Activated CD8-positive, alpha-beta T cell treated with anti-CD3 and anti-CD28 coated beads for 36 hours (primary cell): ENCODE measurements at places on chromosomes 2 and 18. TPM values are rescaled to one million over a fixed set of nuclear protein-coding genes. Genes with fewer than 3 reads are reported as not detected.

DNA sequence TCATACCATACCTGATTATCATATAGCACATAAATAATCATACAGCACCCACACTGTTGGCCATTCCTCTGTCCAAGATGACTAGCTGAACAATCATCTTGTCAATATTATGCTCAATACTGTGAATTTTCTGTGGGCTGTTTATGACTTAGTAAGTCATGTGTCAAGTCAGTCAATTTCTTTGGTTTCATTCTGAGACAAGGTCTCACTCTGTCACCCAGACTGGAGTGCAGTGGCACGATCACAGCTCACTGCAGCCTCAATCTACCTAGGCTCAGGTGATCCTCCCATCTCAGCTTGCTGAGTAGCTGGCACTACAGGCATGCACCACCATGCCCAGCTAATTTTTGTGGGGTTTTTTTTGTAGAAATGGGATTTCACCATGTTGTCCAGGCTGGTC is 5.7 kb downstream of the MCM6 start:
- no peak for DNase-seq

DNA sequence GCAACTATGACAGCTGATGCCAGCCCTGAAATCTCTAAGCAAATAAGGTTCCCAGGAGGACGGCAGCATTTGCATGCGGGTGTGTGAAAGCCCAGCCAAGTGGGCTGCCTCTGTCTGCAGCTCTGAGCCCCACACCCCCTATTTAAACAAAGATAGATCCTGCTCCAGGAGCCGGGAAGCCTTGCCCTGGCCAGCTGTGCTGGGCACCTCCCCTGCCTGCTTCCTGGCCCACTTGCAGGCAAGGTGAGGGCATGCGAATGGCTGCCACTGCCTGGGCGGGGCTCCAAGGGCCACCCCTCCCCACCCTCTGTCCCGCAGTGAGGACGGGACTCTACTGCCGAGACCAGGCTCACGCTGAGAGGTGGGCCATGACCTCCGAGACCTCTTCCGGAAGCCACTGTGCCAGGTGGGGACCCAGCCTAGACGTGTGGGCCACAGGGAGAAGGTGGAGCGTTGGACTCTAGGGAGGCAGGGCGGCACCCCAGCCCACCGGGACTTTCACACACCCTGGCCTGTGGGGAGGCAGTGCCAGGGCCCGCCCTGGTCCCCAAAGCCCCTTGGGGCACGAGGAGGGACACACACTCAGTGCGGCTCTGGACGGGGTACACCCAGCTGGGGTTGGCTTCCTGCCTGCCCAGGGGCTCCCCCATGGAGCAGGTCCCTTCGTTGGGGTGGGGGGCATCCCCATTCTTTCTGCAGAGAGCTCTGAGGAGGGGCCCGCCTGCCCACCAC is at the start of gene ANO7:
Gene ANO7, plus strand, starts transcription at position 317 of the 732 bp plus-strand sequence. CDS start 1,387 bp downstream, outside the sequence.
- no peak for DNase-seq

DNA sequence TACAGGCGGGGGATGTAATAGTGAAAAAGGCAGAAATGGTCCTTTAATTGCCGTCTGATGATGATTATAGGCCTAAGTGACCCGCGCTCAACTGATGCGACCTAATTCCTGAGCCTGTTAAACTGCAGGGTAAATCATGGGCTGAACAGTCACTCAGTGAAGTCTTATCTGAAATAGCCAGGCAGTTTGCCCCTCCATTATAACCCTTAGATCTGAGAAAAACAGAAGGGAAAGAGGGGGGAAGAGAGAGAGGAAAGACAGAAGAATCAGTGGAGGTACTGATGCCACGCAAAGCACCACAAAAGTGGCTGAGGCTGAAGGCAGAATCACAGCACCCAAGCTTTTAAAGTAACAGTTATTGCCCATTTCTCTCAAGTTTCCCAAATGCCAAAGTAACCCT is 73.1 kb upstream of the DNMT3A start:
- no peak for DNase-seq

DNA sequence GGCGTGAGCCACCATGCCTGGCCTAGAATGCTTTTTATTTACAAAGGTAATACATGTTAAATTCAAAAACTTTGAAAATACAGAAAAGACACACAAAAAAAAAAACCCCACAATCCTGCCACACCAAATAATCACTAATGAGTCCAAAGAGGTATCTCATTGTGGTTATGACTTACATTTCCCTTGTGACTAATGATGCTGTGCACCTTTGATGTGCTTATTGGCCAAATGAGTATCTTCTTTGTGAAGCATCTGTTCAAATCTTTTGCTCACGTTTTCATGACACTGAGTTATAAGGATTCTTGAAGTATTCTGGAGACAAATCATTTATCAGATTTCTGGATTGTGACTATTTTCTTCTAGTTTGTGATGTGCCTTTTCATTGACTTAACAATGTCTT is 6.4 kb upstream of the NLRC4 start:
- no peak for DNase-seq

- no peak for DNase-seq
These were observed 24.5 kb downstream of the ROCK2 start for GRCh38 chr2:11319939-11320338.

DNA sequence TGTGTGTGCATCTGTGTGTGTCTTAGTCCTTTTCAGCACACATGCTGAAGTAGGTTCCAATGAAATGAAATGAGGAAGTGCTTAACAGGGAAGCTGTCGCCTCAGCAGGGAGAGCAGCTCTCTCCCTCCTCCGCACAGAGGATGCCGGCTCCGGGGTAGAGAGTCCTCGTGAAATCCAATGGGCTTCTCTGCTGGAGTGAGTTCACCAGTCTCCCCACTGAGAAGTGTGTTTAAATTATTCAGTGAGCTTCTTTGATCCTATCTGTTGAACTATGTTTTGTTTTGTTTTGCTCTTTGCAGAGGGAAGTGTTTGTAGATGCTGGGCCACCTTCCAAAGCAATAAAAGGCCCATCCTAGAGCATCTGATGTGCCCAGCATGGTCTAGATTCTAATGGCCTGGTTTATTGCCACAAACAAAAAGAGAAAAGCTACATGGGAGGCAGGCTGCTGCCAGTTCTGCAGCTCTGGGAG is 6.7 kb downstream of the PPP1R7 start:
- DNase-seq, result no peak

GRCh38 chr2:72994991-72995380 is 76.5 kb downstream of the SFXN5 start:
- no peak for DNase-seq

- DNase-seq, result no peak
These were observed 117.7 kb downstream of the ZNF516 start for GRCh38 chr18:76377359-76377756.

DNA sequence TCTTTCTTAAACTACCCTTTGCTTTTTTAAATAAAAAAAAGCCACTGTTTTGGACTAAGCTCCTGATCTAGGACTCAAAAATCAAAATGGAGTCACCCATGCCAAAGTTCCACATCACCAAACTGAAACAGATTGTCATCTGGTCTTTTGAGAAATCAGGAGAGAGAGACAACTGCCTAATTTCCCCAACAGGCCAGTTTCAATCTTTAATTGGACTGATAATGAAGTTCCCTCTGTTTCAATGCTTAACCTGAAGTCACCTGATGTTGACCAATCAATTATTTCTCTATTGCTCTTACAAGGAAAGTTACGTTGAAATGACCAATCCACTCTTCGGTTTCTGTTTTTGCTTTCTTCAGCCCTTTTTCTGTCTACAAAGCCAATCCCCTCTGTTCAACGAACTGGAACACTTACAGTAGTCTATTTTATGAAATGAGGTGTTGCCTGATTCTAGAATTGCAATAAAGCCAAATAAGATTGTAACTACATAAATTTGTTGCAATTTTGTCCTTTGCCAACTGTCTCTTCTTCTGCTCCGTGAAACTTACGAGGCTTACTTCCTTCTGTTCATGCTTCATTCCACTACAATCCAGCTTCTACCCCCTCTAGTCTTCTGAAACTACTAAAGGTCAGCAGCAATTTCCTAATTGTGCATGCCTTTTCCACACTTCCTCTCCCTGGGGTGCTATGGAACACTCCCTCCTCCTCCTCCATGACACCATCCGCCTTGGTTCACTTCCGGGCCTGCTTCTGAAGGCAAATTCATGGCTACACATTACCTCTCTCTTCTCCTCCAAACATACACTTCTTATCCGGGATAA is 95.2 kb upstream of the CD302 start:
- DNase-seq, result no peak

- DNase-seq, result no peak
These were observed 10.8 kb downstream of the OXER1 start for GRCh38 chr2:42752816-42753813.

GRCh38 chr2:48471048-48471474 is 58.9 kb upstream of the STON1 start:
- no peak for DNase-seq

- no peak for DNase-seq
These were observed 175.6 kb upstream of the RAB6C start for GRCh38 chr2:129803871-129804270.

- DNase-seq, result no peak
These were observed 108.7 kb upstream of the RAB6C start for GRCh38 chr2:129870685-129871241.

DNA sequence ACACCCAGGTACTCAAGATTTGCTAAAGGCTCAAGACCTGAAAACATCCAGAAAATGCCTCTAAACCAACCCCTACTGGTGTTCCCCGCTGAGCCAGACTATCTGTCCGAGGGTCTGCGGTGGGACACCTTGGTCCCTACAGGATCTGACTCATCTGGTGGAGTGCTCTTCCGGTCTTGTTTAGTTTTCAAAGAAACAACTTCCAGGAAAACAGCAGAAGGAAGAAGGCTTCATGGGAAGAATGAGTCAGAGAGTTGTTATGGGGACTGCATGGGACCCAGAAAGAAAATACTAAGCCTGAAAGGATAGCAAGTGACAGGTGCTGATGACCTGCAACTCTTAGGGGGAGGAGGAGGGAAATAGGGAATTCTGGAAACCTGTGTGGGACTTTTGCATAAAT is 41.3 kb downstream of the ZFP36L2 start:
- DNase-seq, result no peak

DNA sequence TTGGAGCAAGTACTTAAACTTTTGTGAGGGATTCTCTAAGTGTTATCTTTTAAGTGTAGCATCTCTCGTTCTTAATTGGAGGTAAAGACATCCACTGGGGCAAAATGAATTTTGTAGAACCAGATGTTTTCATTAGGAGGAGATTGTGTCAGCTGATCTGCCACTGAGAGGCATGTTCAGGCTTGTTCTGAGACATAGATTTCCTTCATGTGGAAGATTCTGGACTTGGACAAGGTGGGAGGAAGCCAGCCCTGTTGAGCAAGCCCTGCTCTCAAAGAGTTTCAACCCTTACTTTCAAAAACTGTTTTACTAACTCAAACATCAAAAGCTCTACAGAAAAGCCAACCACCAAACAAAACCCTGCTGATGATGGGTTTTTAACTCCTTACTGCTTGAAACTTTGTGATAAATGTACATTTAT is 6.5 kb downstream of the MAP4K4 start:
- DNase-seq, result no peak

GRCh38 chr2:195967336-195967735 is 101.3 kb downstream of the DNAH7 start:
- no peak for DNase-seq

GRCh38 chr18:28831476-28831875 is 654.5 kb upstream of the CDH2 start:
- no peak for DNase-seq

DNA sequence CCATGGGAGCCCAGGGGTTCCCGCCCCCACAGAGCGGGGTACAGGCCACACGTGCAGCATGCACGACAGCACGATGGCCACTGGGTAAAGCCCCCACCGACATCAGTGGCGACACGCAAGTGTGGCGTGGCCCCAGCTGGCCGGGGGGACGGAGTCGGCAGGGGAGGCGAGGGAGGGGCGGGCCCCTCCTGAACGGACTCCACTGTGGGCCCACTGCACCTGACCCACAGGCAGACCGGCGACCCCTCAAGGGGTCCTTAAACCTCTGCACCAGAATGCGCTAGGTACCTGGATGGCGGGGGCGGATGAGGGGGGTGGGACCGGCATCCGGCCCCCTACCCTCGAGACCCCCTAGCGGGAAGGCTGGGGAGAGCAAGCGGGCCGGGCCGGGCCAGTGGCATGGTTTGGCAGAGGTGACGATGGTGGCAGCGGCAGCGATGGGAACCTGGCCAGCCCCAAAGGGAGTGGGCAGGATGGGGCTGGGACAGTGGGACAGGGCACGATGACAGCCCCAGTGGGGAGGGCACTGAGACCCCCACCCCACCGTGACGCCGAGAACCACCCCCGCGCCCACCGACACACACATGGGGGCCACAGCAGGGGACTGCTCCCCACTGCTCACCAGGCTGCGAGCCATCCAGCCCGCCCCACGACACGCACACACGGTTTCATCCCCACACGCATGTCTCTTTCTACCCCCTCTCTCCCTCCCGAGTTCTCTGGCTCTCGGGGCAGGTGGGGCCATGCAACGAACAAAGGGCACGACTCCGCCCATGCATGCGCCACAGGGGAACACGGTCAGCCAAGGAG is 91.9 kb upstream of the ANKRD30BL start:
- no peak for DNase-seq

DNA sequence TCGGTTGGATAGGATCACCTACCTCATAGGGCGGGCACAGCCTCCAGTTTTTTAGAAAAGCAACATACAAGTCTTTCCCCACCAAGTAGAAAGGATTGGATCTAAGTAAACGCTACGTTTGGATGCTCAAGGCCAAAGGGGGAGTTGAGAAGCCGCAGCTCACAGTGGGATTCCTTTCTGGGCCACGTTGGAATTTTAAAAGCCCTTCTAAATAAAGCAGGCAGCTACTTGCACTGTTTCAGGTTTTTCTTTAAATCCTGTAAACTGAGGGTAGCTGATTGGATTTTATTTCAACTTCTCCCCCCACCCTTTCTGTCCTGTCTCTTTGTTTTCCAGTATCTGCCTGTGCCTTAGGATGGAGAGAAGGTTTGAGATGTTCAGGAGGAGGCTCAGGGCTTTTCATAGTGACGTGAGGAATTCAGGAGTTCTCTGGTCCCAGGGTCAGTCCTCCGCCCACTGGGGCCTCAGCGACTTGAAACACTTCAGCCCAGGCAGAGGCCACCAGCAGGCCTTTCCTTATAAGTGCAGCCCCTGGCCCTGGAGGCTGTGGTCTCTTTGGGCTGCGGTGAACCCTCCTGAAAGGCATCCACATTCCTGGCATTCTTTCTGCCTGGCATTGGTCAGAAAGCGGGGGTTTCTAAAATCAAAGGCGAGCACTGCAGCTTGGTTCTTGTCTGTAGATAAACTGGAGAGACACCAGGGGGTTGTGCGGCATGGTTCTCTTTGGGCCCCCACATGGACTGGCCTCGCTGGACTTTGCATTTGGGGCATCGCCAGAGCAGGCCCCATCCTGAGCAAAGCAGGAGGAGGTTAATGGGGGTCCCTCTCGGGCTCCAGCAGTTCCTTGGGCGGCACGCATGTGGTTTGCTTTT is 44.5 kb downstream of the SH3BP4 start:
- DNase-seq, result no peak

- DNase-seq, result peak; percentile 94
These were observed 114.0 kb downstream of the FAM210A start for GRCh38 chr18:13612196-13612997.

MAT2A gene
- total RNA-seq, result 282 TPM

TRIM43 gene
- not detected for total RNA-seq

CCDC150 gene
- 10.4 TPM for total RNA-seq

RAX gene
- not detected for total RNA-seq

KYNU gene
- not detected for total RNA-seq

SEMA4C gene
- total RNA-seq, result 10.4 TPM

TMEM17 gene
- 0.14 TPM for total RNA-seq

RTP5 gene
- total RNA-seq, result 0.22 TPM

CIB4 gene
- total RNA-seq, result not detected

THOC1 gene
- 69.5 TPM for total RNA-seq

GLS gene
- total RNA-seq, result 227 TPM

CASP8 gene
- total RNA-seq, result 35.2 TPM
